GDM1 (cell line): ENCODE measurements at places on chromosomes 1 and 21.

DNA sequence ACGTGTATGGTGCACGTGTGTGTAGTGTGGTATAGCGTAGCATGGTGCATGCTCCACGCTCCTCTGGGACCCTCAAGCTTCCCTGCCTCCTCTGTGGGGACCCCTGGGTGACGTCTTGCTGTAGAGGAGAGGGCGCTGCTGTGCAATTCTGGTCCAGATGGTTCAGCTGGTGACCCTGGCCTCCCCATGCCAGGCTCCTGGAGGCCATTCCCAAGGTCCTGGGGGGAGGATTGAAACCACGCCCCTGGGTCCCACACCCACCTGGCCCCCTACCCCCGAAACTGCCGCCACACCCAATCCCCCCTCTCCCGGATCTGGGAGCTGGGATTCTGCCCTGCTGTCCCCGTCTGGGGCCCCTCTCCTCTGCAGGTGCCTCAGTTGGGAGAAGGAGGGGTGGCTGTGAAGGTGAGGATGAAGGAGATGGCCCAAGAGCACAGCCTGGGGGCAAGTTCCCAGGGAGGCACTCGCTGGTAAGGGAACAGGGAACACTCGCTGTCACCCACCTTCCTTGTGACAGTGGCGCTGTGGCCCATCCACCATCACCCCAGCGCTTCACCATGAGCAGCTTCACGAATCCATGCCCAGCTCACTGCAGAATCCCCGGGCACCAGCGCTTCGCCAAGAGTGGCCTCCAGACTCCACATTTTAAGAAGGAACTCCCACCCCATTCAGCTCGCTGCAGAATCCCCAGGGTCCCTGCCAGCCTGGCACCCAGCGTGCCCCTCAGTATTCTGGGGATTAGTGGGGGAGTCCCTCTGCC, 38.0 kb downstream of the WDR4 start:
- DNase-seq, result no peak

GRCh38 chr1:43991200-43991475, 261 bp upstream of the CCDC24 start:
- DNase-seq, result no peak

- DNase-seq, result no peak
Measured at GRCh38 chr1:230248016-230248888, 177.9 kb downstream of the PGBD5 start.

- DNase-seq, result no peak
Measured at GRCh38 chr1:117590273-117590925, 15.4 kb upstream of the TENT5C start.

DNA sequence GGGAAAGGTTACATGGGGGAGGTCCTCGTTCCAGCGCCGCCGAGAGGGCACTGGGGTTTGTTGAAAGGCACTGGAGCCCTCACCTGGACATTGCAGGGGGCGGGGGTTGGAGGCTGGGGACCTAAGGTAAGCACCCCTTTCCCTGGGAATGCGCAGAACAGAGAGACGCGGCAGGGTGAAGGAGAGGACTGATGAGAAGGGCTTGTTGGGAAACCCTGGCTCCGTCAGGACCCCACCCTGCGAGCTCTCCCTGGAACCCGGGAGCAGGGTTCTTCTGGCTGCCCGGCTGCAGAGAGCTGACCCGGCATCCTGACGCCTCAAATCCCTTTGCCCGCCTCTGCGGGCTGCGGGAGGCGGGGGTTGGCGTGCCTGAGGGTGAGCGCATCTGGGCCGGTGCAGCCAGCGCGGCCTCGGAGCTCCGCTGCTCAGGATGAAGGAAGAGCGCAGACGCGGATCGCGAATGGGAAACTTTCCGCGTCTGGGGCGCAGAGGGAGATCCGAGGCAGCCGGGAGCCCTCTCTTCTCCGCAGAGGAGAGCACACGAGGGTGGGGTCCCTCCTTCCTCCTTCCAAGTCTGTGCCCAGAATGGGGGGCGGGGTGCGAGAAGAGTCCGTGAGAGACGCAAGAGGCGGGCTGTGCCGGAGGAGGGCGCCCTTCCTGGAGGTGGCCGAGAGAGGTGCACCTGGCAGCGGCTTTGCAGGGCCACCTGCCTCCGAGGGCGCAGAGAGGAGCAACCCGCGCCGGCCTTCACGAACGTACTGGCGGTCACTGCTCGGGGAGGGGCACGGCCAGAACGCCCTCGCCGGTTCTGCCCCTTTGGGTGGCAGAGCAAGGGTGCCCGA, 2.4 kb downstream of the IGSF21 start:
- DNase-seq, result no peak

DNA sequence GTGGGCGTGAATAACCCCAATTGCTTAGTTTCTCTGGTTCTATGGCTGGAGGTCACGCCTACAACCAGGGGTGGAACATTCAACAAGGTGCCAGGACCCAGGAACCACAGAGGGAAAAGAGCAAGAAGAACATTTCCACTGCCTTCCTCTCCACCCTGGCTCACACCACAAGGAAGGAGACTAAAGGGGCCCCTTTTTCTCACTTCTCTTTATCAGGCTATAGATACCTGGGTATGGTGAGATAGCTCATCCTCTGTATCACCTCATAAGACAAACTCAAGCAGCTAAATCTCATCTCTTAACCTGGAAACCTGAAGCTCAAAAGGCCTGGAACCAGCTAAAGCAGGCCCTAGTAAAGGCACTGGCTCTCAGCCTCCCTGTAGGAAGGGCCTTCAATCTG, 438.8 kb upstream of the OLFM3 start:
- DNase-seq, result no peak

DNA sequence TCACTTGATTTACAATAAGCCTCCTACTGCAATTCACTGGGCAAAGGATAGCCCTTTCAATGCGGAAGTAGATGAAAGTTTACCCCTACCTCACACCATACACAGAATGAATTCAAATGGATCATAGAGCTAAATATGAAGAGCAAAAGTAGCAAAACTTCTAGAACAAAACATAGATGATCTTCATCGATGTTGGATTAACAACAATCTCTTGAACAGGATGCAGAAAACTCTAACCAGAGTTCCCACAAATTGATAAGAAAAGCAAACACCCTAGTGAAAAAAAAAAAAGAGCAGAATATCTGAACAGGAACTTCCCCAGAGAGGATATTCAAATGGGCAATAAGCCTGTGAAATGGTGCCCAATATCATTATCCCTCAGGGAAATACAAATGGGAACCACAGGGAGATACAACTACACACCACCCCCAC, 1.9 kb upstream of the UBASH3A start:
- DNase-seq, result no peak

GRCh38 chr1:86318436-86318835, 77.7 kb downstream of the ODF2L start:
- no peak for DNase-seq

DNA sequence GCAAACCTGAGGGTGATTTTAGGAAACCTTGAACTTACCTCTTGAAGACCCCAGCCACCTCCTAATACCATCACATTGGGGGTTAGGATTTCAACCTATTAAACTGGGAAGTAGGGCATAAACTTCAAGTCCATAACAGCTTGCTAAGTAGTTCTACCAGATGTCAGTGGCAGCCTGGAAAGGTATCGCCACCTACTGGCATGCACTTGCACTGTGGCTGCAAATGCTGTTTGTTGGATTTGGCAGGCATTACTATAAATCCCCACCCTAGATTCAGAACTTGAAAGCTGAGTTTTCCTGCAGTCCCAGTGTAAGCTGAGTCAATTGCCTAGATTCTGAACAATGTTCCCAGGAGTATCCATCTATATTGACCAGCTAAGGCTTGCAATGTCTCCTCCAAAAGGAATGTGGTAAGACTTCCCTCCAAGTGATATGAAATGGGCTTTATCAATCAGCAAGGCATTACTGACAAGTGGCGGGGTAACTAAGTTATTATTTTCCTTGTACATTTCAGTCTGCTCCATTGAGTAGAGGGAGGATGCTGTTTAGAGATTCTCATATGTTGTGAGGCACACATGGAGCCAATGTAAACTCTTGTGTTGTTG, 474.5 kb downstream of the PTPRC start:
- DNase-seq, result peak; percentile 66

DNA sequence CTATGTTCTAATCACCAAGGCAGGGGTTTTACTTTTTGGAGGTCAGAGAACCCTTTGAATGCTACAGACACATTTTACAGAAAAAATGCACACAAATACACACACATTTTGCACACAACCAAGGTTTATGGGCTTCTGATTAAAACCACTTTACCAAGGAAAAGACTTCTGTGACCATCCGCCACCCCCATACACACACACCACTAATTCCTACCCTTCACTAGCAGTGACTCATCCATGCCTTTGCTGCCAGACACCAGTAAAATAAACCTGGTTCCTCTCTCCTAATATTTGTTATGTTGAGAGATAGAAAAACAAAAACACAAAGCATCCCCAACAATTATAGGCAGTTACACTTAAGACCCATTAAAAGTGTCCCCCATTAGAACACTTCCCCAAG, 12.9 kb downstream of the PIGM start:
- no peak for DNase-seq

DNA sequence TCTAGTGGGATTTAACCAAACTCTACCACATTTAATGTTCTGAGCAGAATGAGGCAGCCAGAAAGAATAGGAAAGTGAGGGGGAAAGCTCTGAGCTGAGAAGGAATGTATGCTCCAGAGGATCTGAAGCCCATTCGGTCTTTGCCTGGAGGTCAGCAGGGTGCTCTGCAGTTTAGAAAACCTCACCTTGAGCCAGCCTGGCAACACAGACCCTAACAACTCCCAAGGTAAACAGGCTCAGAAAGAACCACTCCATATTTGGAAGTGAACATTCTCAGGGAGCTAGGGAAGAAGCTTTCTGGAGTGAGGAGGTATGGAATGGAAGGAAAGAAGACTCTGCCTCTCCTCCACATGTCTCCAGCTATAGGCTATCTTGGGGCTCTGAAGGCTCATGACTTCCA, 398.8 kb downstream of the SEC16B start:
- no peak for DNase-seq

DNA sequence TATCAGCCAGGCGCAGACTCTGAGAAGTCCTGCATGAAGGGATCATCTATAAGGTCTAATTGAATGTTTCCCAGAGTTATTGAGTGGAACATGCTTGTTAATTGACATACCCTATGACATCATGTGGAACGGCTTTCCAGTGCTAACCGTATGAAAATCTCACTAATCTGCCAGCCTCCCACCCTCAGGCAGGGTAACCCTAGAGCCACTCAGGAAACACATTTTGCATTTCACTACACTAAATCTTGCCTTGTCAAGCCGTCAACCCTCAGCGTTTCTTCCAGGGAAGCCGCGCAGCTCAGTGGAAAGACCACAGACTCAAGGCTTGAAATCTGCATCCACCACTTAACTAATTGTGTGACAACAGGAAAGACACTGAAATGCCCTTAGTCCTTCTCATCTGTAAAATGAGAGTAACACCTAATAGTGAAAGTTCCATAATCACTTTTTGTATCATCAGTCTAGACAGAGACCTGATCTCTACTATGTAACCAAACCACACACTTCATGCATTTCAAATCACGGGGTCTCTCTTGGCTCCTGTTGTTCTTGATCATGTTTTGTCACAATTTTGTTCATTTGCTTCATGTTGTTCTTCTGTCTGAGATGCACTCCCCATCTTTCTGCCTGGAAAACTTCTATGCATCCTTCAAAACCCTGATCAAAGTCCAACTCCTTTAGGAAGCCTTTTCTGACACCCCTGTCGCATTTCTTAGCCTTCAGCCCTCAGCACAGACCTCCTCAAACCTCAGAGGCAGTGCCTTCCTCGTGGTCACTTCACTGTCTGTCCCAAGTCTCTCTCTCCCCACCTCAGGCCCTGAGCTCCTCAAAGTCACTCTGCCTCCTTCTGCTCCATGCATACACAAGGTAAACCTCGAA, 246.5 kb downstream of the TOMM20 start:
- peak; percentile 65 for DNase-seq

GRCh38 chr1:8706995-8707396, 110.4 kb downstream of the RERE start:
- DNase-seq, result no peak

- DNase-seq, result peak; percentile 75
Measured at GRCh38 chr1:110879758-110880606, 7.0 kb downstream of the CD53 start.

DNA sequence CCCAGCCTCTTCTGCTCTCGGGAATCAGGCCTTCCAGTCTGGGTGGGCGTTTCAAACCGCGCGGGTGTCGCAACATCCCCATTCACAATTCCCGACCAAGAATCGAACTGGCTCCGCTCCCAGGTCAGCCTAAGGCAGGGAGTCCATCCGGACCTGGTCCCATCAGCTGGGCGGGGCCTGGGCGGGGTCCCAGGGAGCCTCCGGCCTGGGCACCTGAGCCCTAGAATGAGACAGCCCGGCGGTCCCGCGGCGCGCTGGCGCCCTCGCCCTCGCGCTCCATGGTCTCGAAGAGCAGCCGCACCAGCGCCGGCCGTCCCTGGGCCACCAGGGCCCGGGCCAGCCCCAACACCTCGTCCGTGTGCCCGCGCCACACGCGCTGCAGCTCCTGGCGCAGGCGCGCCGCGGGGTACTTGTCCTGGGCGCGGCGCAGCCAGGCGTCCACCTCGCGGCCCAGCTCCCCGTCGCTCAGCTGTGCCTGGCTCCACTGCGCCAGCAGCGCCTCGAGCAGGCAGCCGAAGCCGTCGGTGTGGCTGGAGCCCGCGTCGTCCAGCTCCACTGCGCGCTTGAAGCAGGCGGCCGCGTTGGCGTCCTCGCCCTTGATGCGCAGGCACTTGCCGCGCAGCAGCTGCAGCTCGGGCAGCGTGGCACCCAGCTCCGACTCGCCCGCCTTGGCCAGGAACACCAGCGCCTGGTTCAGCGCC, 16.9 kb upstream of the PARS2 start:
- no peak for DNase-seq

- no peak for DNase-seq
Measured at GRCh38 chr1:237281481-237281880, 239.5 kb downstream of the RYR2 start.

DNA sequence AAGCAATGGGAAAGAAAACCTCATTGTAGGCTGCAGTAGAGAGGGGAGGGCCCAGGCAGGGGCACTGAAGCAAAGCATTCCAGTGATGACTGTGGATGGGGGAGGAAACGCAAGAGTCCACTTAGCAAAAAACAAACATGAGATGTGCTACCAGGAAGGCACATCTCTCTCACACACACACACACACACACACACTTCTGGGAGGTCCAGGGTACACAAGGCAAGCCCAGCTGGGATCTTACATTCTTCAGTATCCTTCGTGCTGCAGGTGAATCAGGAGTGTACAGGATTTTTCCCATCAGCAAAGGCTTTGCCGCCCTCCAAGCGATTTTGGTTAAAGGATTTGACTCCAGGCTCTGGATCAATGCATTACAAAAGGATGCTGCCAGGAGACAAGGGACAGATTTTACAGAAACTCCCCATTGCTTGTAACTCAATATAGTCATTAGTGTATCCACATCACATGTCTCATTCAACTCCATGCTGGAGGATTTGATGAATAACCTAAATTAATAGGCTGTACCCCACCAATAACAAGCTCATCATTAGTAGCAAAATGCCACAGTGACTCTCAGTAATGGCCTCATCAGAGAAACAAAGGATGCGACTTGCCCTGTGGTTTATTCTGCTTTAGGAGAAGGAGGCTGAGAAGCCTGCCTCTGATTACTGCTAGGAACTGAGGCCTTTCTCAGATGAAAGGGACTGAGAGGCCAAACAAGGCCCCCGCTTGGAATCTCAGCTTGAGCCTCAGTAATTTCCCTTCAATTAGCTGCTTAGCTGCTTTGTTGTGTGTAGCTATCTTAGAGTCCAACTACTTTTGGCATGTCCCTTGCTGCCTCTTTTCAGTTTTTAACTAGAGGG, 41.6 kb downstream of the ABCA4 start:
- no peak for DNase-seq
